Colonic mucosa (tissue), 4 donors: ENCODE measurements at places on chromosomes 4 and X. TPM values are rescaled to one million over a fixed set of nuclear protein-coding genes. Genes with fewer than 3 reads are reported as not detected.

- no peak overlapping the region for H3K4me3 ChIP-seq
- DNase-seq: no peak
- H3K4me1 ChIP-seq: no peaks in the 10 kb centered on the region
These were observed 271.1 kb upstream of the ZFP42 start for GRCh38 chr4:187724456-187724855.

The EOLA2 gene
- total RNA-seq: 28.4 TPM

The RS1 gene
- total RNA-seq: not detected

The TKTL2 gene
- total RNA-seq: not detected
